ENCODE measurements at places on chromosomes 3 and 15. TPM values are rescaled to one million over a fixed set of nuclear protein-coding genes. Genes with fewer than 3 reads are reported as not detected.

DNA sequence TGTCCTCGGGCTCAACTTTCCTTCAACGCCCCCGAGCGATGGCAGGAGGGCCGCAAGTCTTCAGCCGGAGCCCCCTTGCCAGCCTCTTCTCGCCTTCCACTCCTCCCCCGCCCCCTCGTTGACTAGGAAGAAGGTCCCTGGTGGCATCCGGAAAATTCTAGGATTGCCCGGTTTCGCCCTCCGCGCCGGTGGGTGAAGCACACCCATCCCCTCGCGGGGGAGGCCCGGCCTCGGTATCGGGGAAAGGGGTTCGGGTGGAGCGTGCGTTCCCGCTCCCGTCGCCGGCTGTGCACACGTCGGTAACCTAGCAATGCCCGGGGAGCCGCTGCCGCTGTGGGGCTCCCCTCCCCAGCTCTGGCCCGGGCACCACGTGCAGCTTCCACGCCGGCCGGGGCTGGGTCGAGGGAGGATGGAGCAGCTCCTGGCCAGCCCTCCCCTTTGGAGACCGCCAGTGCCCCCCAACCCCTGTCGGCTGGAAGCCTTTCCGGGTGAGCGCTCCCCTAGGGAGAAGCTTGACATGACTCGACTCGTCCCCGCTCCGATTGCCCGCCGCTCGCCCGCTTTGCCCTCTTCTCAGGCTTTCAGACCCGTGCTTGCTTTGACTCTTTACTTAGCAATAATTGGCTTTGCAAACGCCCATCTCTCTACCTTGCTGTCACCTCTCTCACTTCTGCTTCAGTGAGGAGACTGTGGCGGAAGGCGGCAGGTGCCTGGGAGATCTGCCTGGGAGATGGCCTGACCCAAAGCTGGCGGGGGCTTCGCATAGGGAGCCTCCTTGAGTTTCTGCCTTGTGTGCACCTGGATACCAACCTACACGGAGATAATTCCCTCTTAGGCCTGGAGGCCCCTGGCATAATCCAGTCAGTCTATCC, 1.3 kb downstream of the CACNA1D start:
- no peak for DNase-seq

DNA sequence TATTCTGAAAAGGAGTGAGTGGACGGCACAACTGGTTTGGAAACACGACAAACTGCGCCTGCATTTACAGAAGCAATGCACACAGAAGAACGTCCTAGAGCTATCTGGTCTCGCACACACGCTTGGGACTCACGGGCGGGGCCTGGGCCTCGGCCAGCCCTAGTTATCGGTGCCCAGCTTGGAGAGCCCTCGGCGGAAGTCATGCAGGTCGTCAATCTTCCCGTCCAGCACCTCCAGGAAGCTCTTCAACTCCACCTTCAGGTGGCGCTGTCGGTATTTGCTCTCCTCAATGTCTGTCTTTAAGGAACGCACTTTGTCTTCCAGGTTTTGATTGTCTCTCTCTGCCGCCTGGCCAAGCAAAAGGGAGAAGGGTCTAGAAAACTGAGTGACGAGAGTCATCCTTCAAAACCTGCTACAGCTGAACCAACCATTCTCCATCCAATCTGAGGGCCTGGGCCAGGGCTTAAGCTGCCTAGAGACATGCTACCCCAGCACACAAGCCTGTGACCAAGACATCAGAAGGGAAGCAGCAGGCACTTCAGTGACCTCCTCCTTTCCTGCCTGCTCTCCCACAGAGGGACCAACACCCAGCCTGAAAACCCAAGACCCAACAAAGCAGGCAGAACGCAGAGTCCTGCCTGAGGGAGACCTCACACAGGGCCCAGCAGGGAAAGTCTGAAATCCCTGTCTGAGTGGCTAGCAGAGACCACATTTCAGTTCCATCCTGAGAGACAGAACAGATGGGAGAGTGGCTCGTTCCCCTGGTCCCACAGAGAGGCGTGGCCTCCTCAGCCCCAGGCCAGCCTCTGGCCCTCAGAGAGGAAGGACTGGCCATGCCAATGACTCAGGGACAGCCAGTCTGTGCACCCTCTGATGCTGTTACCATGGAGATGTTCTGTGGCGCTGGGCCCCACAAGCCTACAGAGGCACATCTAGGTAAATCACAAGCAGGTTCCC, 40.4 kb downstream of the WHAMM start:
- peak; percentile 38 for DNase-seq

DNA sequence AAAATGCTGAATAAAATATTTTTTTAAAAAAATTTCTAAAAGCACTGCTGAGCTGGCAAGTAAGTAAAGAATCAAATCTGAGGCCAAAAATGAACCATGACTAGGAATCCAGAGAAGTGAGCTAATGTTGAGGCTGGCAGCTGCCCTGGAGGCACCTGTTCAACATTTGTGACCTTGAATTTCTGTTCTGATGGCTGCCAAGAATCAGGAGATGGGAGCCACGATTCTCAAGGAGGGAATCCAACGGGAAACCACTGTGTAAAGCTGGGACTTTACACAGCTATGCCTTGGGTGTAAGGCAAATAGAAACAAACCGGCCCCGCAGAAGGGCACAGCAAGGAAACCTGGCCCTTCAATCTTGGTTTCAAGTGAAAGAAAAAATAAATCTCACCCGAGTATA, 22.7 kb downstream of the HEG1 start:
- no peak for DNase-seq

GRCh38 chr15:100633763-100634075, 31.3 kb downstream of the ASB7 start:
- no peak for DNase-seq

DNA sequence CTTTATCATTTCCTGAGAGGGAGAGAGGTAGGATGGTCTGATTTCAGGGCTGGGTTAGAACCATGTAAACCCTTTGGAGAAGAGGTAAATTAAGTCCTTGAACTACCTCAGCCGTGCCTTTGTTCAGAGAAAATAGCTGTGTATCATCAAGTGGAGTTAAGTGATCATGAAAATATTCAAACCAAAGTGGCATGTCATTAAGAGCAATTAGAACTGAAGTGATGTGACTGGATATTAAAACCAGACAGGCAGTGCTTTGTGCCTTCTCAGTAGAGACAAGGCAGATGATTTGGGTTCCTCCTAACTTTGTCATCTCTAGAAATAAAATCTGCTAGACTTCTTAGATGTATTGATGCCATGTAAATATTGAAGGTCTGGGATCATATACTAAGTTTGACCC, 171.5 kb downstream of the IL5RA start:
- DNase-seq: no peak

DNA sequence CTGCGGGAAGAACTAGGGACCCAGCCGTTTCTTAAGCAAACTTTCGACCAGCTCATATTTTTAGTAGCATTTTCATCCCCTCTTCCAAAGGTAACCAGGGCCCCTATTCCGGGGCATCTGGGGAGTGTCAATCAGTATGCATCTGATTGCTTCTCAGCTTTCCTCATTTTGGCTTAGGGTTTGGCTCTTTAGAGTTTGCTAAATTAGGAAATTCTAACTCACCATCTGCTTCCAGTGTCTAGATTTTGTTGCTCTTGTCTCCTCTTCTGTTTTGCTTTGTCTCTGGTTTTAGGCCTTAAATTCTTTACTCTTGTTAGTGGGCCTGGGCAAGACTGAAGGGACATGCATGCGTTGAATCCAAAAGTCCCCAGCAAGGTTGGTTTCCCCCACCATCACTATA, 9.6 kb upstream of the ABTB1 start:
- no peak for DNase-seq

DNA sequence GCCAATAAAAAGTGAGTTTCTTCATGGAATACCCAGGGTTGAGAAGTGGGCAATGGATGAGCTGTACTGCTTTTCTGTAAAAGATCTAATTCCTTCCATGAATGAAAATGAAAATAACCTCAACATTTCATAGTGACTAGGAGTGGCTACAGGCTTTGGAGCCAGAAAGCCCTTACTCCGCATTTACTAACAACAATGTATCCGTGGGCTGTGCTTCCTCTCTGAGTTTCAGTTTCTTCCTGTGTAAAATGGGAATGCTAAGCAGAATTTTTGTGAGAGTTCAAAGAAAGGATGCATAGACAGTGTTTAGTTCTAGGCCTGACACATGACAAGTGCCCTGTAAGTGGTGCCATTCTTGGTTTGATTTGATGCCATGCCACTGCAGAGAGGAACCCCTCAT, 47.5 kb upstream of the TM4SF1 start:
- DNase-seq: no peak

- no peak for DNase-seq
These were observed 8.0 kb downstream of the BCL2L10 start for GRCh38 chr15:52104532-52105004.

- no peak for DNase-seq
These were observed 589 bp upstream of the SENP5 start for GRCh38 chr3:196867155-196867506.

Gene ACAA1
- total RNA-seq: 49.4 TPM

DNA sequence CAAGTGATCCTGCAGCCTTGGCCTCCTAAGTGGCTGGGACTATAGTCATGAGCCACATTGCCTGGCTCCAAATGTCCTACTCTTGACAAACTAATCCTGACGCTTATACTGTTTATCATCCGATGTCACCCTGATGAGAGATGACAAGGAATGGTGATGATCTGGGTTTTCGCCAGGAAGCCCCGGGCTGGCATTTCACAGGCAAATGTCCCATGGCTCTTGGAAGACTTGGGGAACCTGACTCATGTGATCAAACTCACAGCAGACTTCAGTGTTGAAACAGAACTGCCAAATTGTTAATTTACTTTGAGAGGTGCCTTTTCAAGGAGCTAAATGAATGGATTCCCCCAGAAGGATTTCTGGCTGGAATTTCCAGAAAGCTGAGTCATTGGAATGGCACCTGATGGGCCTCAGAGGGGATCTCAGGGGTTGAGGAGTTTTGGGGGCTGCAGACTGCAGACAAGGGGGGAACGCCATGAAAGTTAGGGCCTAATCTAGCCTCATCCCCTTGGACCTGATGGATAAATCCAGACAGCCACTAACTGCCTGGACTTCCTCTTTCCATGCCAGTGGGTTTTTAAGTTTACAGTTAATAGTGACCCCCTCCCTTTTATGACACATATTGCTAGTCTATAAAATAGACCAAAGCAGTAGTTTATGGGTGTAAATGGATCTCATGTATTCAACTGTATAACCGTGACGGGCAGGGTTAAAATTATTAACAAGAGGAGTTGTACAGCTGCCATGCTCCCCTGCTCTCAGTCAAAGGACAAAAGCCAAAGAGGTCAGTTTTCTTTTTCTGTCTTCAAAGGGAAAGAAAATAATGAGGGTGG, 146.6 kb downstream of the CHSY1 start:
- no peak for DNase-seq

Gene ZNF662
- total RNA-seq: 2.9 TPM
